Kidney (tissue), 22 donors: ENCODE measurements at places on chromosomes 16 and 17.

DNA sequence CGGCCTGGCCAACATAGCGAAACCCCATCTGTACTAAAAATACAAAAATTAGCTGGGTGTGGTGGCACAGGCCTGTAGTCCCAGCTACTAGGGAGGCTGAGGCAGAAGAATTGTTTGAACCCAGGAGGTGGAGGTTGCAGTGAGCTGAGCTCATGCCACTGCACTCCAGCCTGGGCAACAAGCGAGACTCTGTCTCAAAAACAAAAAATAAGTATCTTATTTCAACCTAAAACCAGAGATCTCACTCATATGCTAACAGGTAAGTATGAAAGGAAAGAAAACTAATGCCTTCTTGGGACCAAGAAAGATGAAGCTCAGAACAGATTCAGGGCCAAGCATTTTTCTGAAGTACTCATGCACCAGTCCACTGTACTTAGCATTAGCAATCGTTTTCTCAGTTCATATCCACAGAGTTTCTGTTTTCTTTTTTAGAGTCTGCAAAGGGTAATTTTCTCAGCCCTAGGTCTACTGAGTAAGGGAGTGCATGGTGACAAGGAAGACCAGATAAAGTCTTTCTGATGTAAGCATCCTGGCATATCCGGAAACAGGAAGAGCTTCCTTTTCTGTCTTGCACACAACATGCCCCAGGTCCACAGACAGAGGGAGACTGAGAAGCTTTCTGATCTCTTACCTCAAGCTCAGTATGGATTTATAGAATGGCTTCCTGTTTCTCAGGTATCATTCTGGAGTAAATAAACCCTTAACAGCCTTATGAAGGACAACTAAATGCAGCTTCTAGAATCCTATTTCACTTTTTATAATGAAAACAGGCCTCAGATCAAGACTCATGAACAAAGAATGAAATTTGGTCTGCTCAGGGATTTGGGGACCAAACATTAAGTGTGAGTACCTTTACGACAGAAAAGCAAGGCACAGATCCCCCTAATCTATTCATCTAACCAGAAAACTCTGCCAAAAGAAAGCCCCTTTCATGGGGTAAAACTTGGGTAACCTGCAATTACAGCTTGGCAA, 38.7 kb upstream of the FOXJ1 start:
- no peak for DNase-seq

- DNase-seq, result no peak
These were observed 78.9 kb downstream of the CNGB1 start for GRCh38 chr16:57892041-57892440.

- peak; percentile 80 for DNase-seq
These were observed 64.5 kb upstream of the CIBAR2 start for GRCh38 chr16:85176541-85177447.

- peak; percentile 26 for DNase-seq
These were observed 83.9 kb downstream of the SPECC1 start for GRCh38 chr17:20092973-20093626.

DNA sequence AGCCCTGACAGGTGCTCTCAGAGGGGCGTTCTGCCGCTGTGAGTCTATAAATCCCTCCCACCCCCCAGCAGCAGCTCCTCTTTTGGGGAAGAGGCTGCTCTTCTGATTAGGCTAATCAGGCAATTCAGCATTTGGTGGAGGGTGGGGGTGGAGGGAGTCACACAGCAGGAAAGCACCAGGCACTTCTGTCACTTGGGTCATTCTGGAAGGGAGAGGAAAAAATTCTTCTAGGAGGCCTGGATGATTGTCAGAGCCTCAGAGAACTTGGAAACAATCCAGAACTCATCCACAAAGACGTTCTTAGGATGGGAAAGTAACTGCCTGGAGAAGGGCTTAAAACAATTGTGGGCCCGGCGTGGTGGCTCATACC, 7.3 kb upstream of the SSTR2 start:
- DNase-seq, result no peak

- no peak for DNase-seq
These were observed 16.4 kb upstream of the CCL23 start for GRCh38 chr17:36034127-36034526.

GRCh38 chr17:39677542-39678339, 9.5 kb downstream of the PNMT start:
- DNase-seq, result peak; percentile 93
